ENCODE measurements at places on chromosomes 5 and 9. TPM values are rescaled to one million over a fixed set of nuclear protein-coding genes. Genes with fewer than 3 reads are reported as not detected.

- no peak for DNase-seq
These were observed 134.8 kb upstream of the BOD1 start for GRCh38 chr5:173751266-173751600.

Gene NUDCD2
- total RNA-seq = 19.2 TPM

- DNase-seq = no peak
These were observed 143.4 kb downstream of the EPB41L4A start for GRCh38 chr5:112275671-112276070.

Gene IRX2
- total RNA-seq = 7.3 TPM

Gene CTXN3
- total RNA-seq = not detected

Gene PTAR1
- 73.8 TPM for total RNA-seq

- DNase-seq = no peak
These were observed 1.5 kb downstream of the MEIKIN start for GRCh38 chr5:131943916-131944315.

Gene PLPP6
- total RNA-seq = 11.3 TPM

GRCh38 chr5:32116574-32117313 lies 57.4 kb downstream of the GOLPH3 start:
- no peak for DNase-seq

Gene PRDM9
- total RNA-seq = not detected
